CD4-positive, alpha-beta T cell treated with Interleukin-17A for 4 hours (primary cell): ENCODE measurements at places on chromosomes 5 and 9.

- DNase-seq = no peak
Measured at GRCh38 chr5:157915638-157916037, 56.7 kb upstream of the CLINT1 start.

GRCh38 chr9:127393645-127394044 is 3.3 kb upstream of the SLC2A8 start:
- DNase-seq = no peak

GRCh38 chr9:120860083-120860482 is 16.9 kb downstream of the PHF19 start:
- no peak for DNase-seq

GRCh38 chr5:162824360-162824759 is 613.0 kb upstream of the CCNG1 start:
- DNase-seq = no peak

- no peak for DNase-seq
Measured at GRCh38 chr9:114603248-114603647, 7.8 kb upstream of the TMEM268 start.

DNA sequence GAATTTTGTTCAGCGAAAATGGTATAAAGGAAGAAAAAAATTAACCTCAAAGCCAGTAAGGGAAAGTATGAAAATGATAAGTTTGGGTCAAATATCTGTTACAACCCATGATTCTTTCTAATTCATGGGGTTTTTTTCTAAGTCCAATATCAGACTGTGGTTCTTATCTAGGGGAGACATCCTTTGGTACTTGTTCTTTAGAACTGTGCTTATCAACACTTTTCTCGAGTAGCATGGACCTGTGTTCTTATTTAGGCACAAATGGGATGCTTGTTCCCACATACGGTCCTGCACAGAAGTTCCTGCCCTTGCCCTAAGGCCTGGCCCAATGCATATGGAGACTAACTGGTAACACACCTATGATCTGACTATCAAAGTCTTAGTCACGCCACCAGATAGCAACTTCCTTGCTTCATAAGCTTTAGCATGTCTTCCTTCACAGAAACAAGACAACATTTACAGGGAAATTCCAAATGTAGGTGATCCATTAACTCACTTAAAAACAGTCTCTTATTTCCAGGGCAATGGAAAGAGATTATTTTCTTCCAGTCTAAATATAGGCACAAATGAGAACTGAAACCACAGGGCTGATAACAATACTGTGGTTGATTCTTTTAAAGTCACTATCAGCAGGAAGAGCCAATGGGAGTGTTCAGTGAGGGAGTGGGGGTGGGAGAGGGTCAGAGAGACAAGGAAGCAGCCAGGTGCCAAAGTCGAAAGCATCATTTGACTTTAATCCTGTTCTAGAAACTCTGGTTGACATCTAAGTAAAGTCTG is 268.8 kb upstream of the ANKRD55 start:
- DNase-seq = no peak

- DNase-seq = no peak
Measured at GRCh38 chr5:127070243-127070642, 3.1 kb downstream of the C5orf63 start.

- DNase-seq = peak; percentile 63
Measured at GRCh38 chr5:39200081-39200480, 19.3 kb downstream of the FYB1 start.

DNA sequence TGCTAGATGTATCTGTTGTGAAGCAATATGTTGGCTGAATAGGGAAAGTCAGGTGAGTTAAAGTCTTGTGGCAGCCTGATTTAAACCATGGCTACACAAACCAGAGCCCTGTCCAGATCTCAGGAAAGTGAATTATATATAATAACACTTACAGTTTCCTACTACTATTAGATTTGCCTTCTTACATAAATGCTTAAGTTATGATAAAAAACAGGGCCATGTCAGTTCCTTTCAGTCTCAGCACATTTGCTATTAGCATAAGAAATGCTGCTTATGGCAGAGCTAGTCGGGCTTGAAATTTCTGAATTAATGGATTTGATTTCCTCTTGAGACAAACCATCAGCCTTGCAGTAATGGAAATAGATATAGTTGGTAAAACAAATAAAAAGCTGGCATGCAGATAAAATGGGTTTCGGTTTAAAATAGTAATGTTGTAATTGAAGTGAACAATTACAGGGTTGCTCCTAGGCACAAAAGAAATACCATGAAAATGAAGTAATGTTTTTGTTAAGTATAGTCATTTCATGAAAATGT is 664.2 kb upstream of the ZNF608 start:
- no peak for DNase-seq

DNA sequence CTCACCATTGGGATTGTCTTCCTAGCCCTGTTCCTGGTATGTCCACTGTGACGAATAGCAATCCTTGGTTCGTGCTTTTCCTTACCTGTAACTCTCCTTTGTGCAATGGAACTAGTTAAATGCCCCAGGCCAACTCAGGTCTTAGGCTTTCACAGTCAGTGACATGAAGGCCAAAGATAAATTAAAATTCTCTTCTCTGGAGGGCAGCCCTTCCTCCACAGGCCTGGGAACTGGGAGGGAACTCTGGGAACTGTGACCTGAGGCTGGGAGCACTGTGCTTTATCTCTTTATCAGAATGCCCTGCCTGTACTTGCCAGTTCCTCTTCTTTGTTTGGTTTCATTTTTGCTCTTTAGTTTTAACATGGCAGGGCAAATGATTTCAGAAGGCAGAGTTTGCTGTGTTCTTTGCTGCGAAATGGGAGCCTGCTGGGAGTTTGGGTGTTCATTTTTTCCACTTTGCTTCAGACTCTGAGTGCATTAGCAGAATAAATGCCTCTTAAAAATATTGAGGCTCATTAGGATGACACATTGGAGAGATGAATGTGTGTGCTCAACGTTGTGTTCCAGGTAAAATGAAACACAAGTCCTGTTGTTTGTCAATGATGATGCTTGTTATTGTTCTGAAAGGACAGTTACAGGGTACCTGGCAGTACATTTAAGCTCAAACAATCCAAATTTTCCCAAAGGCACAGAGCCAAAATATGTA is 118.1 kb downstream of the NUDT12 start:
- DNase-seq = no peak

DNA sequence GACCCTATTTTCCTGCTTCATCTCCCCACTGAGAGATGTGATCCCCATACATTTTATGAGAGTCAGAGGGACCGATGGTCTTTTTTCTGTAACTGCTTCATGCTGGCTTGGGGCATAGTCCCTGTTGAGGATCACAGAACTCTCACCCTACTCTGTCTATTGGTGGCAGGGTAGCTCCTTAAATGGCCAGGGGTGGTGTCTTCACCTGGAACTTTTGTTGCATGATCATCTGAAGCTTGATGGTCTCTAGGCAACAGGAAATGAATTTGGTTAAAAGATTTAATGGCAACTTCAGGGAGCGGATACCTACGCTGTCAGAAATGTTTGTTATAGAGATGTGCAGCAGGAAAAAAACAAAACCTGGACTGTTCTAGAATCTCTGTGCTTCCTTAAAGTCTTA is 87.0 kb upstream of the GLIS3 start:
- DNase-seq = no peak

- DNase-seq = no peak
Measured at GRCh38 chr5:31640573-31640972, 1.6 kb downstream of the PDZD2 start.

DNA sequence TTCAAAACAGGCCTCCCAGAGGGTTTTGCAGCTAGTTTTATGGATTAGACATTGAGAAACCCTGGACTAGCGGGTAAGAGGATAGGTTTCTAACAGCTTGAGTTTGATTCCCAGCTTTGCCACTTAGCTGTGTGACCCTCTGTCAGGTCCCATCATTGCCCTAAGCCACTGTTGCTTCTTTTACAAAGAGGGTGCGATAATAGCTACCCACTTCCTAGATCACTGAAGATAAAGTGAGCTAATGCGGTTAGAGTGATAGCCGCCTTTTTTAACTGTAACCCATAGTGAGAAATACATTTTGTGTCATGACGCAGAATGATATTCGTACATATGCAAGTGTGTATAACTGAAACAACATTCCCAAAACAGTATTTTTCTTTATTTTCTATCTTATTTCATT is 40.3 kb downstream of the CSF1R start:
- no peak for DNase-seq

- peak; percentile 25 for DNase-seq
Measured at GRCh38 chr5:75050415-75050814, 1.9 kb downstream of the GCNT4 start.

GRCh38 chr5:41416336-41416735 is 94.1 kb downstream of the PLCXD3 start:
- no peak for DNase-seq

DNA sequence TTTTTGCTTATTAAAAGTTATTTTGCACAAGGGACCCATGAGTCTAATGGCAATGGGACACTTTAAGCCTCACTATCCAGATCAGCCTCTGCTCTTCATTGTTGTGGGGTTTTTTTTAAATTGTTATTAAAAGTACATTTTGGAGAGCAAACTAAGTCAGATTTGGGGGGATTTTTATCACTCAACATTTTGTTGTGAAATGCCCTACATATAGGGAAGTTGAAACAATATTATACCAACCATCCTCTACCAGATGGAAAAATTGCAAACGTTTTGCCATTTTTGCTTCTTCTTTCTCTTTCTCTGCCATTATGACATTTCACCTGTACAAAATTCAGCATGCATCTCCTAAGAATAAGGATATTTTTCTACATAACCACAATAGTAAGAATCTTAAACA is 75.3 kb downstream of the SLC1A3 start:
- DNase-seq = no peak

DNA sequence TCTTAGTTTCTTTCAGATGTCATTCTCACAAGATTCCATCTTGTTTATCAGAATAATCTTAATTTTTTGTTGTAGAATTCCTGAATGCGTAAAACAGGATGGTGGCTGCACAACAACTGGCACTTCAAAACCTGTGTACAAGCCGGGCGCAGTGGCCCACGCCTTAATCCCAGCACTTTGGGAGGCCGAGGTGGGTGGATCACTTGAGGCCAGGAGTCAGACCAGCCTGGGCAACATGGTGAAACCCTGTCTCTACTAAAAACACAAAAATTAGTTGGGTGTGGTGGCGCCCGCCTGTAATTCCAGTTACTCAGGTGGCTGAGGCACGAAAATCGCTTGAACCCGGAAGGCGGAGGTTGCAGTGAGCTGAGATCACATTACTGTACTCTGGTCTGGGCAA is 10.5 kb upstream of the CCNB1 start:
- DNase-seq = no peak

DNA sequence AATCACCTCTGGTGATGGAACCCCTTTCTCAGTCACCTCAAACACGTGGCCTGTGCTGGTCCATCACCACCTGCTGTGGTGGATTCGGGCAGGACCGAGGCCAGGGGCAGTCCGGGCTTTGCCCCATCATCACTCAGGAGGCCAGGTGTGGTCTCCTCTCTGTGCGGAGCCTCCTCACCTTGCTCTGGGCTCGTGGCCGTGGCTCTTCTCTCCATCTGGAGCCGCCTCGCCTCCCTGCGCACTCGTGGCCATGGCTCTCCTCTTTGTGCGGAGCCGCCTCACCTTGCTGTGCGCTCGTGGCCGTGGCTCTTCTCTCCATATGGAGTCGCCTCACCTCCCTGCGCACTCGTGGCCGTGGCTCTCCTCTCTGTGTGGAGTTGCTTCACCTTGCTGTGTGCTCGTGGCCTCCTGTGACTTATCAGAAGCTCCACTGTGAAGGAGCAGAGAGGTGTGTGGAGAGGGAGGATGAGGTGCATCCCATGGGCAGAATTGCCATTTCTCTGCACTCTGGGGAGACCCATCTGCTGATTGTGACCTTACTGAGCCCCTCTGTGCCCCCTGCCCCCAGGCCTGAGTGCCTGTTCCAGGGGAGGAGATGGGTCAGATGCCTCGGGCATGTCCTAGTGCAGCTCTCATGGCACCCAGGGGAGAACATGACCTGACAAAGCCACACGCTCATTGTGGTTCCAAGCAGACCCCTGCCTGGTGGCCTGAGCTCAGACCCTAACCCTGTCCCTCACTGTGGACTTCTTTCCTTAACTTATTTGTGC is 276.6 kb upstream of the IRX2 start:
- no peak for DNase-seq

DNA sequence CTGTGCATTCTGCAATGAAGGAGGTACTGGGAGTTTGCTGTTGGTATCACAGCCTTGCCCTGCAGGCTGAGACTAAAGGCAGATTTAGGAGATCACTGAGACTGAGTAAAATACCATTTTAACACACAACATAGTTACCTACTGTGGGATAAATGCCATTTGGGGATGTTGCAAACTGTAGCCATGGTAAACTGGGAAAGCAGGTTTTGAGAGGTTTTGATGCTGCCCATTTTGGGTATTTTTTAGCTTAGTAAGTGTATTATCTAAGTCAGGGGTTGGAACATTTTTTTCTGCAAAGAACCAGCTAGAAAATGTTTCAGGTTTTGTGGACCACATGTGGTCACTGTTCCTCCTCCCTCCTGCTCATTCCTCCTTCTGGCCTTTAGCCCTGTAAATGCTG is 108.9 kb downstream of the EHMT1 start:
- DNase-seq = no peak

- no peak for DNase-seq
Measured at GRCh38 chr9:83670381-83670780, 37.4 kb downstream of the UBQLN1 start.

GRCh38 chr5:88885002-88885401 is 2.0 kb upstream of the MEF2C start:
- no peak for DNase-seq

DNA sequence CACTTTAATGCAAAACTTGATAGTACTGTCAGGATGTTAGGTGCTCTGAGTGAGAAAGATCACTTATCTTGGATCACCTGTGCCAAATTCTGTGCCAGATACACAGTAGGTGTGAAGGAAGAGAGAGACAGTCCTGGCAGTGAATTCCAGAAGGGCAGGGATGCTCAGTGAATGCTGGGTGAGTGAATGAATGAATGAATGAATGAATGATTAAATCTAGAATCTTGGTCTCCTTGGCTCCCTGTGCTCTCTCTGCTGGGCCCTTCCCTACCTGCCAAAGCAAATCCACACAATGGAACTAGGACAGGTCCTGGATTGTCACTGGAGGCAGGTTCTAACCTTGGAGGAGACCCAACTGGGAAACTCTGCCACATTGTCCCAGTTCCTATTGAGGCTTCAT is 117.5 kb upstream of the CXCL14 start:
- no peak for DNase-seq

- no peak for DNase-seq
Measured at GRCh38 chr9:124629600-124629999, 122.4 kb upstream of the NR5A1 start.

GRCh38 chr5:14580398-14581034 is 1.1 kb upstream of the OTULINL start:
- no peak for DNase-seq

- no peak for DNase-seq
Measured at GRCh38 chr5:11027660-11028059, 266.6 kb upstream of the DAP start.

- DNase-seq = no peak
Measured at GRCh38 chr5:157963244-157963643, 104.3 kb upstream of the CLINT1 start.

- no peak for DNase-seq
Measured at GRCh38 chr9:16496908-16497307, 373.6 kb downstream of the BNC2 start.
